ENCODE measurements at places on chromosomes 5 and 9.

DNA sequence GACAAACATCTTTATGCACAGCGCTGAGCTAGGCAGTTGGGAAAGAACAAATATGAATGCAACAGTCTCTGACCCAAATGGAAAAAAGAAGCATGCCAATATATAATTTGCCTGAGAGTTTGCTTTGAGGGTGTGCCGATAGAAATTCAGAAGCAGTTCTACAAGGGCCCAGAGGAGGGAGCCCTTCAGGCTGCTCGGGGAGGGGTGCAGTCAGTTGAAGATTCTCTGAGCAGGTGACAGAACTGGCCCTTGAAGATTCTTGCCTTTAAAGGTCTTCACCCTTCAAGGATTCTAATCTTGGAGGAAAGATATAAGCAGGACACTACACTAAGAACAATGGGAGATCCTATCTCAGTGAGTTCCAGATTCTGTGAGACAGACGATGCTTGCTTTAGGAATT is 3.7 kb upstream of the PAPPA start:
- no peak for DNase-seq

- DNase-seq = no peak
Measured at GRCh38 chr9:73807952-73808351, 656.3 kb downstream of the ANXA1 start.

DNA sequence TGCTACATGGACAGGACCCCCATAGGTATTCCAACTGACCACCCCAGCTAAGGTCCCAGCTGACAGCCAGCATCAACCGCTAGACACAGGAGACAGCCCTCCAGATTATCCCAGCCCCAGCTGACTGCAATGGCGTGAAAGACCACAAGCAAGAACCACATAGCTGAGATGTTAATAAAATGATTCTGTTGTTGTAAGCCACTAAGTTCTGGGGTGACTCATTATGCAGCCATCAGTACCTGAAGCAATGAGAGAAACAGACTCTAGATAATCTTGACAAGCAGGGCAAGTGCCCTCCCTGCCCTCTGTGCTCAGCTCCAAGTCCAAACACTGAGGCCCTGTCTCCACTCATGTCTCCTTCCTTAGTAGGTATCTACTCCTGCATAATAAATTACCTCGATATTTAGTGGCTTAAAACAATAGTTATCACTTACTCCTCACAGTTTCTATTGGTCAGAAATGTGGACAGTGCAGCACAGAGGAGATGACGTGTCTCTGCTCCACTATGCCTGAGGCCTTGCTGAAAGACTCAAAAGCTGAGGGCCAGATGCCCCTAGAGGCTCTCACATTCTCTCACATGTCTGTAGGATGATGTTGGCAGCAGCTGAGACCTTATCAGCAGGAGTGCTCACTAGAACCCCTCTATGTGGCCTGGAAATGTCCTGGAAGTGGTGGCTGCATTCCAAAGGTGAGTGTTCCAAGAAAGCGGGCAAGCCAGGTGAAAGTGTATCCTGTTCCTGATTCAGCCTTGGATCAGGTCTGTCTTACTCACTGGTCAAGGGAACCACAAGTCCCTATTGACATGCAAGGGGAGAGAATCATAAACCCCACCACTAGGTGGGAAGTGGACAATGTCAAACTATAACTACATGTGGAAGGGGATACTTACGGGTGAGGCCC is 2.5 kb downstream of the MGAT1 start:
- DNase-seq = no peak

DNA sequence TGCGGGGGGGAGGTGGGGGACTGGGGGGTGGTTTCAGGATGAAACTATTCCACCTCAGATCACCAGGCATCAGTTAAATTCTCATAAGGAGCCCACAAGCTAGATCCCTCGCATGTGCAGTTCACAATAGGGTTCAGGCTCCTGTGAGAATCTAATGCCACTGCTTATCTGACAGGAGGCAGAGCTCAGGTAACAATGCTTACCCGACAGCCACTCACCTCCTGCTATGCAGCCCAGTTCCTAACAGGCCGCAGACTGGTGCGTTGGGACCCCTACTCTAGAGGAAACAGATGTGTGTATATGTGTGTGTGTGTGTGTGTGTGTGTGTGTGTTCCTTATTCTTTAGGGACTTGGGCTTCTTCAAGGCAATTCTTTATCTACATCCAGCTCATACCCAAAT is 352.3 kb upstream of the CCNH start:
- no peak for DNase-seq

DNA sequence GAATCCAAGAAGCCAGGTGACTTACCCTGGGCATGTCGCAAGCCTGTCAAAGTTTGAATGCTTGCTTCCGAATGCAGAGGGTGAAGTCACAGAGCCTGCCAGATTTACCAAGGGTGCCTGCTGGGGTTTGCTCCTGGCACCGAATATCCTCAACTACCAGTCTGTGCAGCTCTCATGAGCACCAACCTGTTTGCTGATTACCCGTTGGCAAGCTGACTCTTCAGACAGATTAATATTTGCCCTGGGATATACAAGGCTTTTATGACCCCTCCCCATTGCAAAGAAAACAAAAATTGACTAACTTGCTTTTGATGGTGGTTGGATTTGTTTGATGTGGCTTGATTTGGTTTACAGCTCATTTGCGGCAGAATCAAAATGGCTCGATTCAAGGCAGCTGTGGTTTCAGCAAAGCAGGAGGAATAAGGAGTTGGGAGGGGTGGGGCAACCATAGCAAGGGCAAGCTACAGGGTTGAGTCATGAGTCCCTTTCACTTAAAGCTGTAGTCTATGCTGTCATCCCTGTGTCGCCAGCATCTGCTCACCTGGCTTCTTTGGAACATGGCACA is 82.3 kb upstream of the AGXT2 start:
- DNase-seq = no peak

DNA sequence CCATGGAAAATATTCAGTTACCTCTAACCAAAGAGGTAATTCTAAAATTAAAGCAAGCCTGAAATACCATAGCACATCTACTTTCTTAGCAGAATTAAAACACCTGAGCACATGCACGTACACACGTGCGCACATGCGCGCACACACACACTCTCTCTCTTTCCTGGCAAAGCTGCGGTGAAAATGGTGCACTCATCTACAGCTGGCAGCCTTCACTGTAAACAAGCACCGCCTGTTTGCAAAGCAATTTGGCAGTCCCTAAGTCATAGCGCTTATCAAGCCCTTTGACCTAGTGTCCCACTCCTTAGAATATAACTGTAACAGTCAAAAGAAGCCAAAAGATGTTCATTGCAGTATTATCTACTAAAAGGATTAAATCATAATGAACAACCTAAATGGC is 278.7 kb downstream of the DENND1A start:
- DNase-seq = no peak

GRCh38 chr5:75856056-75856455 is 138.8 kb upstream of the POC5 start:
- DNase-seq = no peak

GRCh38 chr5:68224509-68225187 is 9.1 kb downstream of the PIK3R1 start:
- no peak for DNase-seq

DNA sequence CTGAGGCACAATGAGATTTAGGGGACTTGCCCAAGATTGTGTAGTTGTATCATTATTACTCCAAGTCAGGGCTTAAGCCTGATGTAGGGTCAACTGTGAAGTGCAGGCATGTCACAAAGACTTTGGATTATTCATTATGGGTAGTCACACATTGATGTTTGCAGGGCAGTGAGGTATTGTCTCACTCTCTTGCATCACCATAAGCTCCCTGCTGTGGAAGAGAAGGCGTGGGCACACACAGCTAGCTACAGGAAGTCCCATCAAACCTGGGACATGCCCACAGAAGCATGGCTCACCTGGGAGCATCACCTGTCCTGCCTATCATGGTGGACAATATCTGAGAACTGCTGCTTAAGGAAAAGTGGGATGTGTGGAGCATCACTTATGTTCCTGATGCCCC is 42.1 kb downstream of the TMOD1 start:
- DNase-seq = no peak

GRCh38 chr9:76358628-76359280 is 35.5 kb downstream of the RFK start:
- no peak for DNase-seq

DNA sequence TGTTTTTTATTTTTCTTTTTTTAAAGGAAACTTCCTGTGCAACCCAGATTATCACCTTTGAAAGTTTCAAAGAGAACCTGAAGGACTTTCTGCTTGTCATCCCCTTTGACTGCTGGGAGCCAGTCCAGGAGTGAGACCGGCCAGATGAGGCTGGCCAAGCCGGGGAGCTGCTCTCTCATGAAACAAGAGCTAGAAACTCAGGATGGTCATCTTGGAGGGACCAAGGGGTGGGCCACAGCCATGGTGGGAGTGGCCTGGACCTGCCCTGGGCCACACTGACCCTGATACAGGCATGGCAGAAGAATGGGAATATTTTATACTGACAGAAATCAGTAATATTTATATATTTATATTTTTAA is 2.1 kb downstream of the CSF2 start:
- no peak for DNase-seq

DNA sequence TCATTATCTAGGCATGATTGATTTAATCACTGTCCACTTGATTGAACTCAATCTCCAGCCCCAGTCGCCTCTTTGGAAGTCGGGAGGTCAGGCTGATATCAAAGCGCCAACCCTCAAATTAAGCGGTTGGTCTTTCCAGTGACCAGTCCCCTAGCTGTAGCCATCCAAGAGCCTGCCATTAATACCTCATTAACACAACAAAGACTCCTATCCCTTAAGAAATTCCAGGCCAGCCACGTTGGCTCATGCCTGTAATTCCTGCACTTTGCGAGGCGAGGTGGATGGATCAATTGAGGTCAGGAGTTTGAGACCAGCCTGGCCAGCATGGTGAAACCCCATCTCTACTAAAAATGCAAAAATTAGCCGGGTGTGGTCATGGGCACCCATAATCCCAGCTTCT is 27.4 kb upstream of the GCNT1 start:
- DNase-seq = no peak

DNA sequence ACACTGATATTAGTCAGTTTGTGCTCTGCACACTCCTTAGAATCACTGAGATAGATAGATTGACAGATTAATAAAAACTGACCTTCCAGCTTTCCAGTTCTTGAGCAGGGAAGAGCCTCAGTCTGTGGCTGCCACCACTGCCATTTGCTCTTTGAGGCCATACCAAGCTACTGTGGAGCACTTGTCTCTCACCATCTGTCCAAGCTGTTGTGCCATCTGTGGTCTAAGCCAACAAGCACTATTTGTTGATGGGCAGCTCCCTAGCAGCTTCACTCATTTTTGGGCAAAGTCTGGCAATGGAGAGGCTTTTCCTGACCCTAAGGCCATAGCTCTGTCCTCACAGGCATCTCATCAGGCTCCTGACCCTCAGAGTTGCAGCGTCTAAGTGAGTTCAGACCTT is 30.4 kb downstream of the HTR1A start:
- no peak for DNase-seq

Data from stimulated activated CD8-positive, alpha-beta memory T cell treated with anti-CD3 and anti-CD28 coated beads, Interleukin-4, amount 100 ng/mL, for 4 hours (primary cell).